ENCODE measurements at places on chromosomes 12 and 14.

- no peak for DNase-seq
Measured at GRCh38 chr12:14840616-14841015, 2.7 kb downstream of the ART4 start.

DNA sequence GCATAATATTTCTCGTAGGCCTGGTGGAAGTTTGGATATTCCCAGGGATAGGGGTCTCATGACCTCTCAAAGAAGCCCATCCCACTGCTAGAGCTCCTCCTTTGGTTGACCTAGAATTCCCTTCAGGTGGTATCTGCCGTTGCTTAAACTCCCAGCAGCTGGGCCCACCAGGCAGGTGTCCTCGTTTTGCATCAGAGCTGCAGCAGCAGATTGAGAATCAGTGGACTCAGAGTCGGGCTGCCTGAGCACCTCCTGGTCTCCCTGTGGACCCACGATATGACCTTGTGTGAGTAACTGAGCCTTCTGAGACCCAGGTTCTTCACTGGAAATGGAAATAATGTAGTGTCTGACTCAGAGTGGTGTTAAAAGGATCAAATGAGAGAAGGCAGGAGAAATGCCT is 132.7 kb downstream of the PAPOLA start:
- no peak for DNase-seq

DNA sequence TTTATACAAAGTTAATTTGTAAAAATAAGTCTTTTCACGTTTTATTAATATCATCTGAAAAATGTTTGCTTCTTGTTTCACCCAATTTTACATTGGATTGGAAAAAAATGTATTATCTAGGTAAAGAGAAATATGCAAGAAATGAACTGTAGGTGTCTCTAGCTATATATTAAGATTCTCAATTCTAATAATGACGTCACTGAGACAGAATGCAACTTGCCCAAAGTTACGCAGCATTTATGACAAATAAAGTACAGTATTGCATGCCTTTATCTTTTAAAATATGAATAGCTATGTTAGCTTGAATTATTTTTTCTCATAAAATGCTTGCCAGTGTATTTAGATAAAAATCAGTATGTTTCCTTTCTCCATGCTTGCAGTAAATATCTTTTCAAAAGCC is 728.8 kb downstream of the RERGL start:
- no peak for DNase-seq

DNA sequence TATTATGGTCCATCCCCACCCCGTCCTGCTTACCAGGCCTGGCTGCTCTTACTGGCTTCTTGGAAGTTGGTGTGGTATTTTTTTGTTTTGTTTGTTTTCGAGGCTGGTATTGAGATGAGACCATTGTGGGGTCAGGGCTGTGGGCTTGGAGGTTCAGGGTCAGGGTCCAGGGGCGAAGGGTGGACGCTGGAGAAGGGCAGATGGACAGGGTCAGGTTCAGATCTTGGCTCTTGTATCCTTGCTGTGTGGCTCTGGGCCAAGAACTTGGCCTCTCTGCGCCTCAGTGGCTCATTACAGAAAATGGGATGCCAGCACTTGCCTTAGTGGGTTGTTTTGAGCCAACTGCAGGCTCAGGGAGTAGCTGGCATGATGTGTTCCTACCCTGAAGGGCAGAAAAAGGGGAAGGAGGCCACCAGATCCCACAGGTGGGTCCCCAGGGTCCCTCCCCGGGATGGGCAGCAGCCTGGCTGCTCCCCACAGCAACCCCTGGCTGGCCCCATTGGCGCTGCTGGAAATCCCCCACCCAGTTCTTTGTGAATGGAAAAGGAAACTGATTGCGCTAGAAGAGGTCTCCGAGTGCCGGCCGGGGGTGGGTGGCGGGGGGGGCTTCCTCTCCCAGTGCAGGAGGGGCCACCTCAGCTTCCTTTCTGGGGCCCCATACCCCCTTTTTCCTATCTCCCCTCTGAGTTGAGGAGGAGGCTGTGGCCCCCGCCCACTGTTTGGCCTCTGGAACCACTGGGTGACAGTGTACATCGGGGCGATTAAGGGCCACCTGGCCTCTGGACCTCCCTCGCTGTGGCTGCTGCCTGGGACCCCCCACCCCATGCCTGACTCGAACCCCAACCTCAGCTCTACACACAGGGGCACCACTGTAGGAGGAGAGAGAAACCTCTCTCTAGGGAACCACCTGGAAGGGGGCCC is 25.0 kb downstream of the SH2B3 start:
- peak; percentile 42 for DNase-seq

DNA sequence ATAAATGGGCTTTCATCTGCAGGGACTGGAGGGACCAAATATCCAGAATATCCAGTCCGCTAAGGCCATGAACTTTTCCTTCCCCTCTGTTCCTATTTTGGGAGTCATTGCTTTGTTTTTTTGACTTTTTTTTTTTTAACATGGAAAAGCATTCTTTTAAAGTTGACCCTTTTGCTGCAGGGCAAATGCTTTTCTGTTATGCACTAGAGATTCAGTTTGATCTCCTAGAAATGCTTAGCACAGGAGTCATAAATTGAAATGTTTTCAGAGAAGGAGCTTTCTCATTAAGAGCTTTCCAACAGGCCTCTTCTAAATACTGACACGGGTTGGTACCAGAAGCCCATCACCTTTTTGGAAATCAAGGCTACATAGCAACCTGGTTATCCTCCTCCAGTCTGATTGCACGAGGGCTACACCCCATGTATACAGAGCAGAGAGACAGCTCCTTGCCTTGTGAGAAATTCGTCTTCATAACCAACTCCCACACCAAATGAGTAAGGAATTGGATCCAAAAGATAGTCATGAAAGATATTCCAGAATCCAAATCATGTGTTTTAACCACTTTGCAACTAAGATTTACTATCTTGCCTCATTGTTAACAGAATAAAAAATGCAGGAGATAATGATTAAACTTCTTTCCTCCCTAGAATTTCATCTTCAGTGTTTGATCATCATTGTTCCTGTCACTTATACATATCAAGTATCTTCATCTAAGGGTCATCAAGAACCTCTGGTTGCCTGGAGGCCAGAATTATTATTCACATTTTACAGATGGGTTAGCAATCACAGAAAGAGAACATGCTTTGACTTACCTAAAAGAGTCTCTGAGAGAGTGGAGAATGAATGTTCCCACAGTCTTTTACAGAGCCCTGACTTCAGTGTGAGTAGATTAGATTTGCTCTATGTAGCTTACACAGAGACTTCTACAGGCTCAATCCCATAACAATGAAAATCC is 389.4 kb downstream of the ZFP36L1 start:
- no peak for DNase-seq

- DNase-seq, result no peak
Measured at GRCh38 chr14:85445151-85445795, 84.7 kb upstream of the FLRT2 start.

- DNase-seq, result no peak
Measured at GRCh38 chr12:14169281-14169680, 187.9 kb upstream of the GRIN2B start.

DNA sequence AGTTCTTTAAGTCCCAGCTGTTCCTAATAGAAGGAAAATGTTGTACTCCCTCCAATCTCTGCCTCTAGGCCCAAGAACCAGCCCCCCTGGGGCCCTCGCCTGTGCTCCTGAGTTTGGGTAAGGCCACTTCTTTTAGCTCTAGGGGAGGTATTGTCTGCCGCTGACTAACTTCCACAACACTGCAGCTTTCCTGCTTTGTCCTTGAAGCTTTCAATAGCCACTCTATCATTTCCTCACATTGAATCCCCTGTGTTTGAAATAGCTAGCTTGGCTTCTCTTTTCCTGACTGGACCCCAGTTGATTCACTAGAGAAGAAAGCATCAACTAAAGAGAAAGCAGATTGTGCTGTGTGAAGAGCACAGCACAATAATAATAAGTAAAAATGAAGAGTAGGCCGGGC is 28.8 kb downstream of the KRT80 start:
- no peak for DNase-seq

GRCh38 chr12:69055280-69055679 is 122.3 kb upstream of the CPM start:
- no peak for DNase-seq

All from activated CD4-positive, CD25-positive, alpha-beta regulatory T cell (primary cell).